ENCODE measurements at places on chromosomes 5 and 9.

DNA sequence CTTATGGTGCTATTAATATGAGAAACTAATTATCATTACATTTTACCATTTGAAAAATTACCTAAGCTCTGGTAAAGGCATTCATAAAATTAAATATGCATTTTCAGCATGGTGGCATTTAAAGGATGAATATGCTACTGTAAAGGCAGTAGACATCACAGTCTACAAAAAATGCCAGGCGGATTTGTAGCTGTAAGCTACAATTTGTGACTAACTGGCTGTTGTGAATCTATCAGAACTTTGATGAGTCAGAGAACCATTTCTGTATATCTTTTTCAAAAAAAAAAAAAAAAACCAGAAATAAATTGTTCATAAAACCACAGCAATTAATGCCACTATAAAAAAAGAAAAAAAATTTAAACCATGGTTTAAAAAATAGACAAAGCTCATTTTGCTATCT is 186.3 kb downstream of the NFIB start:
- no peak for DNase-seq

GRCh38 chr9:77291714-77292113 is 114.4 kb downstream of the VPS13A start:
- DNase-seq: no peak

DNA sequence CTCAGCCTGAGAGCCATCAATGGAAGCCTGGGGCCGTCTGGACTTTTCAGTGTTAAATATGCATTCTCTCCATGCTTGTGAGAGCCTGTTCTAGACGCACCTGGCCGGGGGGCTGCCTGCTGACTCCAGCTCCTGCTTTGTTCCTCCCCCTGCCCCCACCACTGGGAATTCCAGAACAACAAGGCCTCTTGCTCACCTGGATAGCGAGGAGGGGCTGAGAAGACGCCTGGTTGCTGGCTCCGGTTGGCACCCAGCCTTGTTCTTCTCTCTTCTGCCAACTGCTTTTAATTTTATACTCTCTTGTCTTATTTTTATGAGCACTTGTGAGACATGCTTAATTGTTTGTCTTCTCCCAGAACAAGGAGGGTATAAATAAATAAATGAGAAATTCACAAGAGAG is 15.0 kb upstream of the RAPGEF1 start:
- DNase-seq: no peak

GRCh38 chr9:121811751-121812150 is 160.3 kb downstream of the DAB2IP start:
- no peak for DNase-seq

DNA sequence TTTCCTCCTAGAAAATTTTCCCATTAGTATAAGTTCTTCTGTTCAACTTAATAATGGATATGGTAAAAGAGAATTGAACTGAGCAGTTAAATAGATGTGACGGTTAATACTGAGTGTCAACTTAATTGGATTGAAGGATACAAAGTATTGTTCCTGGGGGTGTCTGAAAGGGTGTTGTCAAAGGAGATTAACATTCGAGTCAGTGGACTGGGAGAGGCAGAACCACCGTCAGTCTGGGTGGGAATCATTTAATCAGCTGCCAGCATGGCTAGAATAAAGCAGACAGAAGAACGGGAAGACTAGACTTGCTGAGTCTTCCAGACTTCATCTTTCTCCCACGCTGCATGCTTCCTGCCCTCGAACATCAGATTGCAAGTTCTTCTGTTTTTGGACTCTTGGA is 689.6 kb upstream of the CDH10 start:
- DNase-seq: no peak

DNA sequence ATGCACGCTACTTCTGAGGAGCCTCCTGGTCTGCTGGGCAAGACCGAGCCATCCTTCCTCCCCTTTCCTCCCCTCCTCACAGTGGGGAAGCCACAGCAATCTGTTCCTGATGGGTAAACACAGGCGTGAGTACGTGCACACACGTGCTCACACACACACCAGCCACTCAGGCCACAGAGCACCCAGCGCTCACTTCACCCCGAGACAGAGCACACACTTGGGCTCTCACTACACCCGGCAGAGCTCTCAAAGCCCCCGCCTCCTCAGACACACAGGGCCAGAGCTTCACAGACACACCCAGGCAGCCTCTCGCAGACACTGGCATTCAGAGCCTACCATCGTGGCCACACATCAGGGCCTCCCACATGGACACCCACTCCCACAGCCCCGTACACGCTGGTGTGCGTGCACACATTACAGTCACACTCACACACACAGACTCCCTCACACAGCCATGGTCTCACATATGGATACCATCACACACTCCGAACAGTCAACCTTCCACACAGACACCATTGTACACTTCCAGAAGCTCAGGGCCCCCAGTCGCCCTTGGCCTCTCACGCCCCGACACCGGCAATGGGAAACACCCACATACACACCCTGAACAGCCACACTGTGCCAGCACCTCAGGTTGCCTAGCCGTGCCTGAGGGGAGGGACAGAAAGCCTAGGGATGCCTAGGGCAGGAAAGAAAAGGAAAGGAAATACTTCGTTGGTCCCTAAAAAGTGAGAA is 13.5 kb downstream of the CNTFR start:
- DNase-seq: no peak

DNA sequence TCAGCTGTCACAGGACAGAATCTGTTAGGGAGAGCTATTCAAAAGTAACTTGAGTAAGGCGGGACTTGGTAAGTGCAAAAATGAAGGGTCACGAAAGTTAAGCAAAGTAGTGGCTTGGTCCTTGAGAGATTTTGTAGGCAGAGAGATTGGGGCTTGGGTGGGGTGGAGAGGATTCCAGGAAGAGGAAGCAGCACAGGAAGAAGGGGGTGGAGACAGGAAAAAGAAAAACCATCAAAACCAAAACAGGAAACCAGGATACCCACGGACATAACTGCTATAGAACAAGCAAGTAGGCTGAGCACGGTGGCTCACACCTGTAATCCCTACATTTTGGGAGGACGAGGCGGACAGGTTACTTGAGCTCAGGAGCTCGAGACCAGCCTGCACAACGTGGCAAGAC is 3.7 kb downstream of the ROPN1L start:
- DNase-seq: no peak

DNA sequence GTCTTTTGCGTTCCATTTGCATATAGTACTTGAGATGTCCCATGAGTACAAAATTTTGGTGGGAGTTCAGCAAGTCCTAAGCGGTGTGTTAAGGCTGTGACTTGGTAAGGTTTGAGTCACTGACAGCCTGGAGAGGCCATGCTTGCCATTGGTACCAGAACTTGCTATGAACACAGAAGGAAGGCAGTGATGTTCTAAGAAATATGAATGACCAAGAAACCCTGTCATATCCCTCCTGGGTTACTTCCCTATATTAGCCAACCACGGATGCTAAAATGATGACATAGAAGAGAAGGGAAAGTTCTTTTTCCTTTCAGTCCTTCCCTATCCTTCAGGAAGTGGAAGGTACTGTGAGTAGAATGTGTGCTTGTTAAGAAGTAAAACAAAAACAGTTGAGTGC is 136.7 kb downstream of the GCNT1 start:
- no peak for DNase-seq

- DNase-seq: no peak
These were observed 4.7 kb downstream of the BRD3 start for GRCh38 chr9:134063088-134063570.

- no peak for DNase-seq
These were observed 72.3 kb downstream of the XRCC4 start for GRCh38 chr5:83149671-83150070.

GRCh38 chr5:89703817-89704216 is 705.7 kb downstream of the CETN3 start:
- DNase-seq: peak; percentile 32

- DNase-seq: no peak
These were observed 153.1 kb upstream of the RAPGEF1 start for GRCh38 chr9:131892902-131893500.

GRCh38 chr5:134555223-134555889 is 29.9 kb downstream of the JADE2 start:
- DNase-seq: no peak

GRCh38 chr9:16136961-16137360 is 584.1 kb downstream of the CCDC171 start:
- no peak for DNase-seq

DNA sequence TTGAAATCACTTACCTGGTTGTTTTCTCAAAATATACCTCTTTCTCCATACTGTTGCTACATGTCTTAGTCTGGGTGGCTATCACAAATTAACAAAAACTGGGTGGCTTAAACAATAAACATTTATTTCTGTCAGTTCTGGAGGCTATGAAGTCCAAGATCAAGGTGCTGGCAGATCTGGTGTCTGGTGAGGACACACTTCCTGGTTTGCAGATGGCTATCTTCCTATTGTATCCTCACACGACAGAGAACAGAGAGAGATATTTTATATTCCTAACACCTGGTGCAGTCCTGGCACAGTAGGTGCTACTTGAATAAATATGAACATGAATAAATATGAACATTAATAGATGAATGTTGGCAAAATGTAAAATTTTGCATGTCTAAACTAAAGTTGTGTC is 164.3 kb upstream of the ACOT12 start:
- DNase-seq: no peak

DNA sequence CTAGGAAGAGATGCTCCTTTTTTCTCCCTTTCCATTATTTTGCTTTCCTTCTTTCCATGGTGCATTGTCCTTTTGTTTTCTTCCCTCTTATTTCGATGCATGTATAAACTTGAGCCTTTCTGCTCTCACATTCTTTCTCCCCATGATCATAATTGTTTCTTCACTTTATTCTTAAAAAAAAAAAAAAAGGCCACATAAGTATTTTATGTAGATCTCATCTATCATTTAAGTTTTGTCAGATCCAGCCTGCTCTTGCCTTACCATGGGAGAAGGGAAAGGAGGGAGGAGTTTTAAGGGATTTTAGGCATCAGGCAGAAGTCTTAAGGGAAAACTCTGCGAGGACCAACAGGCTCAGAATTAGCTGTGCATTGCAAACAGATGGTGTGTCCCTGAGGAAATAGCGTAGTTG is 11.1 kb downstream of the TGFBR1 start:
- DNase-seq: no peak

GRCh38 chr5:111153483-111153882 is 61.3 kb downstream of the WDR36 start:
- DNase-seq: no peak

GRCh38 chr5:98913911-98914310 is 14.9 kb downstream of the CHD1 start:
- DNase-seq: no peak

DNA sequence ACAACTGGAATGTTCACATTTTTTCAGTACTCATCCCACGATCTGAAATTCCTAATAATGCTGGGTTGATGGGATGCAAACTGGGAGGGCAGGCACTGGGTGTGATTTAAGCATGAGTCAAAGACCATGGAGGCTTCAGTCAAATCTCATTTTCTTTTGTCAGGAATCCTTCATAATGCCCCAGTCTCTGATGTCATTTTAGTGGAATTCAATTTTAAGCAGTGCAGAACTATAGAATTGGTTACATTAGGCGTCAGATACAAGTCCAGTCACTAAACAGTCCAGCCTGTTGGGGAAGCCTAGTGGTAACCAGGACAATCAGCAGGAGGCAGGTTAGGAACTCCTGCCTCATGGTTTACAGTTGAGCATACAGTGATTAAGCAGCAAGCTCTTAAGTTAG is 41.0 kb upstream of the TMEM215 start:
- no peak for DNase-seq

DNA sequence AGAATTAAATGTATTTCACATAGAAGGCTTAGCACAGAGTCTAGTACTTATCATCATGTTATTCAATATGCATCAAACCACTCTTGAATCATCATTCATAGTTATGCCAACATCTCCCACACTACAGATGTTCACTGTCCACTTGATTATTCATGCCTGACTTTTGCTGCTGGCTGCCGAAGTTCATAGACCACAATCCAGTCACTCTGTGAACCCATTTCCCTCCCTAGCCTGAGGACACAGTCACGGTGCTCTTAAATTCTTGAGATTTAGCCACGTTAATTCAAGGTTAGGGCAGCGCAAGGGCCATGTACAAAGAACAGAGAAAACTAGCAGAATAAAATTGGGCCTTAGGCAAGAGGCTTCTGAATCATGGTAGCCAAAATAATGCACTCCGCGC is 32.4 kb downstream of the ABCA1 start:
- DNase-seq: no peak

DNA sequence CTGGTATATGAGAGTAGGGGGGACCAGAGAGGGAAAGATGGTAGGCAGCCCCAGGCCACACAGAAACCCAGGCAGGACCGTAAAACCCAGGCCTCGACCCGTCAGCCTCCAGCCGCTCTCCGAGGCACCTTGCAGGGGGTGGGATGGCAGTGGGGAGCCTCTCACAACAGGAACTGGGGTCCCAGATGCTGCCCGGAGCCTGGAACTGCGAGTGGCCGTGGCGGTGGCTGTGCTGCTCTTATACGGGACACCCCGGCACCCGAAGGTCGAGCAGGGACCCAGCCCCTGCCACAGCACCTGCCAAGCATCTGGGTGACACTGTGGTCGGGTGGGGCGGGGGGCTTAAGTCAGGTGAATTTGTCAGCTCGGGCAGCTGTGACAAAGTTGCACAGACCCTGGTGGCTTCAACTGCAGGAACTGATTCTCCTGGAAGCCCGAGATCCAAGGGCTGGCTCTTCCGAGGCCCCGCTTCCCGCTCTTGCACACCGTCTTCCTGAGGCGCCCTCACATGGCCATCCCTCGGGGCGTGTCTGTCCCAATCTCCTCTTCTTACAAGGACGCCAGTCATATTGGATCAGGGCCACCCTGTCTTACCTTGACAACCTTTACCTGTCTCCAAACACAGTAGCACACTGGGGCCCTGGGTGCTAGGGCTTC is 47.6 kb upstream of the EGFL7 start:
- no peak for DNase-seq

GRCh38 chr5:32574540-32575175 is 10.7 kb upstream of the SUB1 start:
- DNase-seq: no peak

DNA sequence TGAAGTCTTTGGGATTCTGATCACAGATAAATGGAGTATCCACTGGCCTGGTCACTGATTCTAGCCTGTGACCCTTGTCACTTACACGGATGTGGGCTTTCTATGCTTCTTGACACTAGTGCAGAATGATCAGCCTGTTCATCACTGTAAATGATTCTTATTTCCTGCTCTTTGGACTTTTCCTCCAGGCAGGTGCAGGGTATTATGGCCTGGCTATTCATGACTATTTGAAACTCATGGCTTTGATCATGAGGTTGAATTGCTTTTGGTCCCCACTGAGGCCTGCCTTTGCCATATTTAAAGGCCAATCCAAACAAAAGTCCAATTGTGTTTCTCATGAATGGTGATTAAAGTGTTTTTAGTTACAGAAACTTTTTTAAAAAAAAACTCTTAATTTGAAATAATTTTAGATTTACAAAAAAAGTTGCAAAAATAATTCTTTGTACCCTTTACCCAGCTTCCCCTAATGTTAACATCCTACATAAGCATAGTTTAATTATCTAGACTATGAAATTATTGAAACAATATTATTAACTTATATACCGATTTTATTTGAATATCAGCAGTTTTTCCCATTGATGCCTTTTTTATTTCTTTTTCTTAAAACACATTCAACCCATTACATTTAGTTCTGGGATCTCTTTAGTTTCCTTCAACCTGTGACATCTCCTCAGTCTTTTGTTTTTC is 68.1 kb downstream of the GALNT10 start:
- DNase-seq: no peak
